ENCODE measurements at places on chromosomes 11 and 22.

GRCh38 chr11:63869171-63869591 is 30.3 kb downstream of the MARK2 start:
- no peak for DNase-seq

DNA sequence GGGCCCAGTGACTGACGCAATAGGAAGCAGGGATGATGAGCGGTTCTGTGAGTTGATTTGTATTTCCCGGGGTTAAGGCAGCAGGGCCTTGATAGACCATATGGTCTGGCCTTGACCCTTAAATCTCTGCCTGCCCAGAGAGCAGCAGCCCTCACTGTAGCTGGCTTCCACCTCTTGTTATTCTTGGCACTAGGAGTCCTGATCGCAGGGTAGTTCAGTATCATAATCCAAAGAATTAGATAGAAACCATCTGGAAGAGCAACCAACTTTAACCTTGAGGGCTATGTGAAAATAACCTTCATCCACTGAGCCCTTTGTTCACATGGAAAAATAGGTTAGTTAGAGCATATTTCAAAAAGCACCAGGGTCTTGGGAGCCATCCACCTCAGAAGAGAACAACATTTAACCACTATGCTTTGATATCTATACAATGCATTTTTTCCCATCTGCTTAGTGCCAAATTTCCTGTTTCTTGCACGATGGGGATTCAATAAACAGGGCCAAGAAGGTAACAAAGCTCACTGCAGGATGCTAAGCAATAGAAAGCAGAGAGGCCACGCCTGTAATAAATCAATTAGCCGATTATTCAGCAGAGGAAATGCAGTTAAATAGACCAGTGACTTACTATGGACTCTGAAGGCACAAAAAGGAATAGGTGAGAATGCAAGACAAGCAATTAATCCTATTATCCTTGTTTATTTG is 761.3 kb downstream of the OPCML start:
- DNase-seq, result no peak

- DNase-seq, result no peak
Observed at GRCh38 chr11:117299351-117300282, 8.5 kb downstream of the BACE1-AS start.

DNA sequence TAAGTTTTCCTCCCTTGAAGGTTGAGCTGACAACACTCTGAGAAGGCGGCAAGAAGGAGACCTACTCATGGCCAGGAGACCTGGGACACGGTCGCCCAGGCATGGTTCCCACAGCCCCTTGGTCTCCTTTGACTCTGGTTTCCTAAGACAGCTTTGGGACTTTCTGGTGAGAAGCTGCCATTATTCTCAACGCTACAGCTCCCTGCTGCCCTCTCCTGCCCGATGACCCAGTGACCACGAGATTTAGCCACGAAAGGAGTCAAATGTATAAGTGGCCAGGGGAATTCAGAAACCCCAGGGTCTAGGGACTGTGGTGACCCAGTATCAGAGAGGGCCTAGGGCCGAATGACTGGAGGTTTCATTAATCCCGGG is 699 bp upstream of the SDF2L1 start:
- DNase-seq, result no peak

DNA sequence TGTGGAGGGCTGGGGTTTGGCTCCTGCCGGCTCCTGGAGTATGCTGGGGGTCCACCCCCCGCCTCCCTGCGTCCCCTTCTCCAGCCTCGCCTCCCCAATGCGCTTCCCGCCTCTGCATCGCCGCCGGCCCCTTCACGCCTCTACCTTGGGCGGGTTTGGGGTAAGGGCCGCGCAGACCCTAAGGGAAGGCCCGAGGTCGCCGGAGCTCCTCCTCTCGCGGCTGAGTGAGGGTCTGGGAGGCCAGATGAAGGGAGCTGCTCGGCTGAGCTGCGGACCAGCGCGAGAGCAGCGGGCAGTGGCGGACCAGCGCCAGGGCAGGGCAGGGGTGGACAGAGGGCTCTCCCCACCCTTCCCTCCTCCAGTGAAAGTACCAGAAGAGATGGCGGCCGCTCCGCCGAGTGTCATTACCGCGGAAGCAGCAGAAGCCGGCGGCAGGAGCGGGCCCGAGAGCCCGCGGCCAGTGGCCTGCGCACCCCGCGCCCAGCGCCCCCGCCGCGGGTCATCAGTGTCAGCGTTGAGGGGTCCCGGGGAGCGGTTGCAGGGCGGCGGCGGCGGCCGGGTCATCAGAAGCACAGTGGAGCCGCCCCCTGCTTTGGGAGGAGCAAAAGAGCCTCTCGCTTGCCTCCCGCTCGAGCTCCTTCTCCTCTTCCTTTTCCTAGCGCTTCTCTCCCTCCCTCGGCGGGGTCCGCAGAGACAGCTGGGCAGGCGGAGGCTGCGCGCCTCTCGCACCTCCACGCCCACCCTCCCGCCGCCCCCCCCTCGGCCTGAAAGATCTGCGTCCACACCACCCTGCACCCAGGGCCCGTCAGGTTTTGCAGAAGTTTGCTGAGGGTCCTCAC is 255.6 kb upstream of the CADM1 start:
- peak; percentile 33 for DNase-seq

GRCh38 chr11:45853332-45854219 is 6.3 kb downstream of the CRY2 start:
- DNase-seq, result no peak
